ENCODE measurements at places on chromosomes 4 and X. TPM values are rescaled to one million over a fixed set of nuclear protein-coding genes. Genes with fewer than 3 reads are reported as not detected.
A peak's percentile ranks its signal among the peaks of the same experiment; 100 is the strongest.

ARMCX2 gene
- 7.3 TPM for total RNA-seq

DNA sequence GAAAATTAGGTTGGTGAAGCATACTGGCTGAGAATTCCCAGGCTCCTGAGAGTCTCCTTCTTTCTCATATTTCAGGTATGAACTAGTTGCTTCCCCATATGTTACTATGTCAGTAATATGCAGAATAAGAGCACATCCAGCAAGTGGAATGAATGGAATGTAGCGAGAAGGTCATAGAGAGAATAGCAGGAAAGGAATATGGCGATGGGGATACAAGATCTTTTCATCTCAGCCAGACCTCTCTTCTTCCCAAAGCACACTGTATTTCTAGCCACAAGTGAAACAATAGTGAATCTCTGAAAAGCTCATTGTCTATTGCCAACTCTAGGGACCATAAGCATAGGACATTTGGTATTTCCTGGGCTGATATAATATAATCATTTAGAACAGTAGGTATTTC lies 54.6 kb upstream of the MMAA start:
- DNase-seq = no peak

- no peak for DNase-seq
These were observed 44.1 kb upstream of the SEC24B start for GRCh38 chr4:109389369-109390114.

- no peak for DNase-seq
These were observed 590.9 kb upstream of the GNPDA2 start for GRCh38 chr4:45317276-45317675.

DNA sequence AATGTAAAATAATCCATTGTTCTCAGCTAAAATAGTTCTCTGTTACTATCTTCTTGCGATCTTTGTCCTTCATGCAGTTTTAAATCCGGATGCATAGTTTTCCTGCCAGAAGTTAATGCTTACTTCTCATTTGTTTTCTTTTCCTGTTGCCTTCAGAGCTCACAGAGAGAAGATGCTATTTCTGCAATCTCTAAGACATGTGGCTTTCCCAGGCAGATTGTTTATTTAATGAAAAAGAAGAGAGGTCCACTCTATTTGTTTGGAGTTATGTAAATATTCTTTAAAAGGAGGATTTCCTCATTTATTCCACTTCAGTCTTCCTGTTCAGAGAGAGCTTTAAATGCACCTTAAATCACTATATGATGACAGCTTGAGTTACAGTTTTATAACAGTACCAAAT lies 39.3 kb upstream of the HPGD start:
- no peak for DNase-seq

DNA sequence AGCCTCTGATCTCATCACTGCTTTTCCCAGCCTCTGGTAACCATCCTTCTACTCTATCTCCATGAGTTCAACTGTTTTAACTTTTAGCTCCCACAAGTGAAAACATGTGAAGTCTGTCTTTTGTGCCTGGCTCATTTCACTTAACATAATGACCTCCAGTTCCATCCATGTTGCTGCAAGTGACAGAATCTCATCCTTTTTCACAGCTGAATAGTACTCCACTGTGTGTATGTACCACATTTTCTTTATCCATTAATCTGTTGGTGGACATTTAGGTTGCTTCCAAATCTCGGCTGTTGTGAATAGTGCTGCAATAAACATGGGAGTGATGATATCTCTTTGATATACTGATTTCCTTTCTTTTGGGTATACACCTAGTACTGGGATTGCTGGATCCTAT lies 109.5 kb downstream of the FRYL start:
- DNase-seq = no peak

LONRF3 gene
- 10.6 TPM for total RNA-seq

NHS gene
- 0.67 TPM for total RNA-seq

DNA sequence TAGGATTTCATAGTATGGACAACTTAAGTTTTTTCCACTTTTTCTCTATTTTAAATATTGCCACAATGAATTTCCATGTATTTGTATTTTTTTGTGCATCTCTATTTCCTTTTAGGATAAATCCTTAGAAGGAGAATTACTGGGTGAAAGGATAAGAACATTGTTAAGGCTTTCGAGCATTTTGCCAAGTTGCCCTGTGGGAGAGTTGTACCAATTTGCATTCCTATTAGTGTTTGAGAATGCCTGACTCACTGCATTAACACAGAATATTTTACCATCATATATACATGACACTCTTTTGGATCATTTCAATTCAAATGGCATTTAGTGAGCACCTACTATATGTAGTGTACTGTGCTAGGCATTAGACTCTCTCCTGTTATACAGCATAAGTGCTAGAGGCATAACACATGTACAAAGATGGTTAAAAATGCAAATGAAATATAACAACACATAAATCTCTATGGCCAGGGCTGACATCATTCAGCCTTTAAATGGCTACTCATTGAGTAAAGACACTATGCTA lies 57.0 kb downstream of the PLAC1 start:
- no peak for DNase-seq

GRCh38 chr4:101025755-101026154 lies 321.6 kb downstream of the PPP3CA start:
- no peak for DNase-seq

FAM114A1 gene
- 0.44 TPM for total RNA-seq

DNA sequence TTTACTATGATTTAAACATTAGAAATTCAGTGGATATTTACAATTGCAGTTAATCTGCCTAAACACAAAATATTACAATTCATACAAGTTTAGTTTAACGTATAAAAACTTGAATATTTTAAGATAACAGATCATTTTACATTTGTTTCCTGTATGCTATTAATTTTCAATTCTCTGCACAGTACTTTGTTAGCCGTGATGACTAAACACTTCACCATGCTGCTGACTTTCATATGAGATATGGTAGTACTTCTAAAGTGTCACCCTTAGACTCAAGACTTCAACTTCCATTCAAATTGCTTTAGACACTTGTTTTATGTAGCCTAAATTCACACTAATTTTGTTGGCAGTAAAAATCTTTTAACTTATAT lies 1646.4 kb upstream of the ADGRL3 start:
- no peak for DNase-seq

- no peak for DNase-seq
These were observed 188.9 kb downstream of the COL25A1 start for GRCh38 chr4:109113521-109113920.

PCDH11X gene
- not detected for total RNA-seq

DNA sequence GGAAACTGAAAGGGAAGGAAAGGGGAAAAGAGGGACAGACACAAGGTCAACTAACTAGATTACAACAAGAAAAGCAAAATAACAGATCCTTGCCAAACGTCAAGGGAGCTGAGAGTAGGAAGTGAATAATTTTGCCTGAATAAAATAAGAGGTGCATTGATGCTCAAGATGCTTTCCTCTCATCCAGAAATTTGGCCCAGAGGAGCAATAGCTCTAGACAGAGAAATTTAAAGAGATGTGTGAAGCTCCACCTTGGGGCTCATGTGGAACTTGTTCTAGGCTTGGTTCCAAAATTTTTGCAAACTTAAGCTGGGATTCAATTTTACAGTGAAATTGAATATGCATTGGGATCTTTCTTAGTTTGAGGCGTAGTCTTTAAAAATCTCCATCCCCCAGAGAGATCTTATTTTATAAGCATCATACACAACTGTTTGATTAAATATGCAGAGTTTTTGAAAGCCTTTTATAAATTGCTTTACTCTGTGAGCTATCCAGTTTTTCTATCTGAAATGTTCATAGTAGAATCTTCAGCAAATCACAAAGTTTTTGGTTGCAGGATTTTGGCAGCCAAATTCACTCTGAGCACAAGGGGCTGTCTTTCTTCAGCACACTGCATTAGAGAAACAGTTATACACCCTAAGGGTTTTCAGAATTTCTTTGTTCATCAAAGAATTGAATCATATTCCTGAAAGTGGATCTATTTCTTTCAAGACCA lies 1159.5 kb downstream of the ADGRL3 start:
- DNase-seq = no peak

GRCh38 chrX:134679644-134680043 lies 21.4 kb upstream of the PLAC1 start:
- no peak for DNase-seq

GRCh38 chr4:76758996-76759395 lies 138.9 kb downstream of the SOWAHB start:
- DNase-seq = no peak

DNA sequence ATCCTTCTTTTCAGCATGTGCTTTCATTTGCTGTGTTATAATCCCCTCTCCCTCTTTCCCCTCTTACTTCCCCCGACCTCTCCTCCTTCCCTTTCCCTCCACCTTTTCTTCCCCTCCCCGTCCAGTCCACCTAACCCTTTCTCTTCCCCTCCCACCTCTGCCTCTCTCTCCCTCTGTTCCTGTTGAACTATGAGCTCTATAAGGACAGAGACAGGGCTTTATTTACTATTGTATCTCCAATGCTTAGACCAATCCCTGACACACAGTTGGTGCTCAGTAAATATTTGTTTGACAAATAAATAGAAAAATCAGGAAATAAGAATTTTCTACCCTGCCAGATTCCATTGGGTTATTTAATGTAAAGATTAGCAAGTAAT lies 60.8 kb downstream of the EGF start:
- no peak for DNase-seq

DNA sequence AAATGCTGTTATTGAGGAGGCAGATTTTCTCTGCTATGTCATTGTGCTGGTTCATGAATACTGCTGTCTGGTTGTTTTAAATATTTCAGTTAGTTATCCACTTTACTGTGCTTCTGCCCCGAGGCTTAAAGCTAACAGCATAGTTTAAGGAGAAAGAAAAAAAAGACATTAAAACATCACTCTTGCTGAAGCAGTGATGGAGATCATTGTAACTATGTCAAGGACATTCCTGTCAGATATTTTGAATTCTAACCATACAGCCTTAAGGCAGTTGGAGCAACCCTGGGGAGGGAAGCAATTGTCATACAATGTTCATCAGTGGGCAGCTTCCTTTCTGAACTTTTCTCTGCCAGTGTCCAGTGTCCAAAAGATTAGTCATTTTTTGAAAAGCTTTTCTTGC lies 199.0 kb upstream of the DDX53 start:
- DNase-seq = no peak

DNA sequence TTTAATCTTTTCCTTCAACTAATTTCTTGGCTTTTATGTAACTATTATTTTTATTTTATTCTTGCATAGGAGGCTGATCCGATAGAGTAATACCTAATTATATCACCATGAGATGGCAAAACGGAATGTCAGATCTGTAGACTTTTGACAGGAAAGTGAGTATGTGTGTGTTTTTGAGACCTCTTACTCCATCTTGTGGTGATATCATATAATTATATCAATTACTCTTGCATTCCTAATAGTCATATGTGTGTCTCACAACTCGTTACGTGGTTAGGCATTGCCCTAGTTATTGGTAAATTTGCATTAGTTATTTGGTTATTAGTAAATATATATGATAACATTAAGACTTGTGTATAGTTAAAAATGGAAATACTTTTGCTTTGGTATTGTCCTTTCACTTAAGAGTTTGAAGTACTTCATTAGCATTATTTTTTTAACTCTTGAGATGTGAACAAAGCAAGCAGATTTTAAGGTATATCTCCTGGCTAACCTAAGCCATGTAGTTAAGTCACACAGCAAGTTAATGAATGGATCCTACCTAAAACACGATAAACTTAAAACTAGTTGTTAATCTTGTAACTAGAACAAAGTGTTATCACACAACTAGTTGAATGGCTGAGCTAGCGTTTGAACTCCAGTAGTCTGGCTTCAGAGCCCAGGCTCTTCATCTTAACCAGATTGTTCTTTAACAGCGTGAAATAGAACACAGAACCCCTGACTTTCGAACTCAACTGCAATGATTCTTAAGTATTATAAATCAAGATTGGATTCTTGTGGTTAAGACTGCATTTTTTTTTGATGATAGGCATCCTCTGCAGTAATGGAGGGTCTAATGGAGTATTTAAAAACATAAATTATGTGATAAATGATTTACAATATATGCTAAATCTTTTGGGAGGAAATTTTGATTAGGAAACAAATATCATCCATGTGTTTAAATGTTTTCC lies 67.1 kb downstream of the PGRMC2 start:
- peak; percentile 7 for DNase-seq

DNA sequence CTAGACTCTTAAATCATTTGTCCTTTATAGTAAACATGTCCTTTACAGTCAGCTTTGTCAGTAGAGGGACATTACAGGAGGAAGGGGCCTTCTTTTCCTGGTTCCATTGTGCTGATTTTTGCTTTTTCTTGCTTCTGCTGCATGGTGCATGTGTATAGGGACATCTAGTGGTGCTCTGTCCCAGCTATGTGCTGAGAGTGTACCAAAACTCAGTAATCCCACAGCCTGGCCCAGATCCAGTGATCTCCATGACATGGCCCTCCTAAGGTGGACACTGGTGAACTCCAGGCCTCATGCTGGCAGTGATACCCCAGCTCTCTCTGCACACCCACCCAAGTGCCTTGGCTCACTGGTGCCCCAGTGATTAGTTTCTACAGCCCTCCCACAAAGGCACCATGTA lies 45.2 kb downstream of the MAGEB17 start:
- no peak for DNase-seq

GRCh38 chr4:166989886-166990285 lies 244.4 kb downstream of the SPOCK3 start:
- DNase-seq = no peak

- DNase-seq = no peak
These were observed 165.8 kb downstream of the NSUN7 start for GRCh38 chr4:40915318-40916217.

GRCh38 chr4:141387299-141387698 lies 166.6 kb downstream of the ZNF330 start:
- DNase-seq = no peak

MAGEA9B gene
- total RNA-seq = not detected

OTC gene
- not detected for total RNA-seq
